ENCODE measurements at places on chromosomes 5 and 9.

DNA sequence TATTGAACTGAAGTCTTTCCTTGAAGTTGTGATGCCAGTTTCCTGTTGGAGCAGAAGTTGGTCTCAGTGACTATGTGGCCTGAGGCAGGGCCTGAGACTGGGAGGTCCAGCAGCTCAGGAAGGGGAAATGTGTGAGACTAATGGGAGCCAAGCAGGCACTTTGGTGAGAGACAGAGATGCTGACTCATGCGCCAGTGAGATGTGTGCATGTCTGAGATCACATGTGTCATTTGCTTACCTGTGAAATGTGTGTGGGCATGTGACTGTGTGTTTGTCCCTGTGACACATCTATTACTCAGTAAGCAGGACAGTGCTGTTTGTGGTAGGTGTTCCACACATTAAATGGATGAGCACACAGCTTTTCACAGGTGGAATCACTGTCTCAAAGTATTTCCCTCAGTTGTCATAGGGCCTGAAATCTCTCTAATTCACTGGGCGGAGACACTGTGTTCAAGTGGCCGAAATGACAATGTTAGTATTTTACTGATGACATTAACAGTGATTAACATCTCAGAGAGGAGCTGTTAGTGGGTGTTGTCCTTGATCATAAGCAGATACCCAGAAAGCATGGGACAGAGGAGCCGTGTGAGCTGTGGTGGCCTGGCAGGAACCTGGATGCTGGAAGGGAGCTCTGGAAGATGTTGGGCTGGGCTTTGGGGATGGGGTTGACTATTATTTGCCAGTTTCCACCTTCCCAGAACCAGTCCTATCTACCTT, 7.4 kb downstream of the NPR2 start:
- ATAC-seq = peak; percentile 99

GRCh38 chr9:137269231-137269772, 8.2 kb upstream of the TOR4A start:
- ATAC-seq = no peak

- ATAC-seq = no peak
Measured at GRCh38 chr5:120345947-120346346, 118.2 kb upstream of the PRR16 start.

GRCh38 chr9:83588256-83588655, 34.7 kb upstream of the IDNK start:
- ATAC-seq = no peak

DNA sequence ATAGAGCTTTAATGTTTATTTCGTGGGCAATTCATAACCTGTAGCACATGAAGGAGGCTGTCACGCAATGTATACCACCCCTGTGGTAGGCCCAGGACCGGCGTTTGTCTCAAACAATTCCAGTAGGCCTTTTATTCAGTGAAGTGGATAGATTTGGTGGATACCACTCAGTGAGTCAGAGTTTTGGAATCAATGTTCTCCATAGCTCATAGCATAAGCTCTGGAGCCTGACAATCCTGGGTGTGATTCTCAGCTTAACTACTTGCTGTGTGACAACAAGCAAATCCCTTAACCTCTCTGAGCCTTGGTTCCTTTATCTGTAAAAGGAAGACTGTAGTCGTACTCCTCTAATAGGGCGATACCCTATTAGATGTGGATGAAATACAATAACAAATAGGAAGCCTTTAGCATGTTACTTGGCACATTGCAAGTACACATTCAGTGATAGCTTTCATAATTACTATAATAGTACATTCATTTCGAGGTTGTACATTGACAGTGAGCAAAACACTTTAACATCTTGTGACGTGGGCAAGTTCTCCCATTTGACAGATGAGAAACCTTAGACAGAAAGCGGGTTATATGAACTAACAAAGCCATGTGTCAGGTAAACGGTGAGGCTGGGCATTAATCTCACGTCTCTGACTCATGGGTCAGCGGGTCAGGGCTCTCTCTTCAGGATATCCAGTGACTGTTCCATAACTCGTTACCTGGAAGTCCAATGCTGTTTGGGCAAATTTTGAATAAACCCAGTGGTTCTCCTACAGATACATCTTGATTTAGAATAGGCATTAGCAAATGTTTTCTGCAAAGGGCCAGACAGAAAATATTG, 130.8 kb downstream of the C9orf152 start:
- ATAC-seq = peak; percentile 73

GRCh38 chr9:69155341-69156030, 18.6 kb upstream of the TJP2 start:
- ATAC-seq = peak; percentile 45

- no peak for ATAC-seq
Measured at GRCh38 chr5:140554454-140554853, 2.8 kb downstream of the SRA1 start.

- ATAC-seq = no peak
Measured at GRCh38 chr9:114163517-114163951, 8.2 kb downstream of the COL27A1 start.

DNA sequence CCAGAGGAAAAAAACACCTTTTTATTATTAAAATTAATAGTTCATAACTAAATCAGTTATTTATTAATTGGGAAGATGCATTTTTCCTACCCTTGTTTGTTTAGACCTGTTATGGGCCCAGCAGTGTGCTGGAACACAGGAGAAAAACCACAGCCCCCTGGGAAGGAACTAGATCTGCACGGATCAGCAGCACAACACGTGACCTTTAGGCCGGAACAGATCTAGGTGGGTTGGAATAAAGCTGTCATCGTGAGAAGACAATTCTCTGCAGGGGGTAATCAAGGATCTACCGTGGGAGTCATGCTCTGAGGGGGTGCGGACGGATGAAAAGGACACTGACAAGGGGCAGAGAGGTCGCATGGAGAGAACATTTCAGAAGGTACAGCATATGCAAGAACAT, 95.8 kb upstream of the SPATA31C2 start:
- no peak for ATAC-seq

DNA sequence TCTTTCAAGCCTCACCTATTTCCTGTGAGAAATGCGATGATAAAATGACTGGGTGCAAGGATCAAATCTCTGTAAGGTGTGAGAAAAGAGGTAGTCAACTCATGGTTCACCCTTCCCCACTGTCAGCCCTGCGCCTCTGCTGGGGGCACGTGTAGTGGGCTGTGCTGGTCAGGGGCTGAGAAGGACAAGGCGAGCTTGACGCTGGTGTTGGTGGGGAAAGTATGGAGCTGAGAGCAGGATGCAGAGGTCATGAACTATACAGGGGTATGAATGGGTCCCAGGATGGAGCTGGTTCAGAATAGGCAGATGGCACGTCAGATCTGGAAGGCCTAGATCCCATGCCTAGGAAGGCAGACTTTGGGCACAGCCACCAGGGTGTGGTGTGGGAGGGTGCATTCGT, 20.6 kb downstream of the PITX1 start:
- no peak for ATAC-seq

DNA sequence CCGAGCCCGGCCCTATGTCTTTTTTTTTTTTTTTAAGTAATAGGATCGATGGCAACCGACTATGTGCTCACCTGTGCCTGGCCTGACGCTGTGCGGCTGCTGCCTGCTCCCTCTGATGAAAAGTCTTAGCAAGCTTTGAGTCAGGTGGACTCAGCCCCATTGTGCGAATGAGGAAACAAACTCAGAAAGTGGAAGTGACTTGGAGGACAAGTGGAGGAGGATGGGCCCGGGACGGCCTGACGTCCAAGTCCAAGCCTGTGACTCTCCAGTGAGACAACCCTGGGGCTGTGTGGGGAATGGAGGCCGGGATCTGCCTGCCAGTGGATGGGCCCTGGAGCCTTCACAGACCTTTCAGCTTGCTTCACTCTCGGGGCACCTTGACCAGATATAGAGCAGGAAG, 57.9 kb downstream of the EXD3 start:
- no peak for ATAC-seq

- no peak for ATAC-seq
Measured at GRCh38 chr5:109741390-109741789, 51.7 kb downstream of the MAN2A1 start.

- no peak for ATAC-seq
Measured at GRCh38 chr5:10290438-10290837, 17.3 kb downstream of the CMBL start.

- ATAC-seq = no peak
Measured at GRCh38 chr5:150574818-150575547, 65.5 kb upstream of the SYNPO start.

DNA sequence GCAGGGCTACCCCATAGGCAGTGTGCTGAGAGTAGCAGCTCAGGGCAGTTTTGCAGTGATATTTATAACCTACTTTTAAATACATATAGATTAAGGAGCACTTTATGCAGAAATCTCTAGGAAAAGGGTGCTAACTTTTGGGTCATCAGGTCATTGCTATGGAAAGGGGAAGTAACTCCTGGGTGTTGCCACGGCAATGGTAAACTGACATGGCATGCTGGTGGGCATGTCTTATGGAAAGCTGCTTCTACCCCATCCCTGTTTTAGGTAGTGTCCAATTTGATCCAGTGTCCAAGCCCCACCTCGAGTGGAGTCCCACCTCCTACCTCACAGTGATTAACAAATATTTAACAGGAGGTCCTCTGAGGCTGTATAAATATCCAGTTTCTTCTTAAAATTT, 56.8 kb upstream of the XPA start:
- no peak for ATAC-seq

- peak; percentile 98 for ATAC-seq
Measured at GRCh38 chr9:99118782-99119466, 14.0 kb downstream of the TGFBR1 start.

- ATAC-seq = no peak
Measured at GRCh38 chr5:123398058-123398733, 25.0 kb downstream of the CEP120 start.
